ENCODE measurements at places on chromosomes 3 and 15.

DNA sequence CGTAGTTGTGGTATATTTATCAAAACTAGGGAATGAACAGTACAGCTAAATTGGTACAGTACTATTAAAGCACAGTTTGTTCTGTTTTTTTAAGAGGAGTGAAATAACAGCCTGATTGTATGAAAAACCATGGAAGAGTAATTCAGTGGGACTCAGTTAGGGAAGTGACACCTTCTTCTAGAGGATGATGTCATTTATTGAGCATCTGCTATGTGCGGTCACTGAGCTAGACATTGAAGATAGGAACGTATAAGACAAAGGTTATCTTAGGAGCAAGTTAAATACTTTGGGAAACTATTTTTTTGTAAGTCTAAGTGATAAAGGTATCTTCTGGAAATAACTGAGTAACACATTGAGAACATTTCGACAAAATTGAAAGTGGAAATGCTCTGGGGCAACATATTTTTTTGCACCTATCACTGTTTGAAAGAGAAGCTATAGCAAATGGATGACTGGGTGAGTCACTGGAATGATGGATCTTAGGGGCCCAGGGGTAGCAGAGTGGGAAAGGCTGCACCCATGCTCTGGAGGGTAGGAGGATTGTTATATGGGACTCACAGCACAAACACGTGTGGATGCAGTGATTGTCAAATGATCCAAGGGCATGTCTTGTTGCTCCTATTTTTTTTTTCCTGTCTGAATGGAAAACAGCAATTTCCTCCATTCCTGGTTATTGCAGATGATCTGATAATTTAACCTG lies 43.0 kb downstream of the OXNAD1 start:
- DNase-seq, result no peak

- no peak for DNase-seq
Measured at GRCh38 chr3:51295625-51296024, 89.5 kb upstream of the MANF start.

DNA sequence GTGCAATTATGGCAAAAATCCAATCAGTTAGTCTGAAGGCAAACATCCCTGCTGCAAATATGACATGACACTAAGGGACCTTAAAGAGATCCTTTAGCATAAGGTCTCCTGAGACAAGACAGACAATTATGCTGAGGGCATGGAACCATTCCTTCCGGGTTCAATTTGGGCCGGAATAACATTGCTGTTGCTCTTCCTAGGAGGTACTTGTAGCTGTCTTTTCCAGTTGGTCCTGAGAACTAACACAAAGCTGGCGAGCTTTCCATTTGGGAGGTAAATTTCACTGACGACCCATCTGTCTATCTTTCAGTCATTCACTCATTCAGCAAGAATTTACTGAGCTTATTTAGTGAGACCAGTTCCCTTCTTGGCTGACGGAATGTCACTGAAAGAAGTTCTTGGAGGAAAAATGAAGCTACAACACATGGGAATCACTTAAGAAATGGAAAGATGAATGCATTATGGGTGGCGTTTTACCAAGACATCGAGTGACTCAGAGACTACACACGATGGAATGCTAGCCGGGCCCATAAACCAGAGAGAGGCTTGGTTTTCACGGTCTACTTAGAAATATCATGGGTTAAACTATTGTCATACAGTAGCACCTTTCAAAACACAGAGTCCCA lies 215.5 kb downstream of the PDZRN3 start:
- no peak for DNase-seq

- no peak for DNase-seq
Measured at GRCh38 chr3:144843099-144843498, 871.5 kb downstream of the DIPK2A start.

DNA sequence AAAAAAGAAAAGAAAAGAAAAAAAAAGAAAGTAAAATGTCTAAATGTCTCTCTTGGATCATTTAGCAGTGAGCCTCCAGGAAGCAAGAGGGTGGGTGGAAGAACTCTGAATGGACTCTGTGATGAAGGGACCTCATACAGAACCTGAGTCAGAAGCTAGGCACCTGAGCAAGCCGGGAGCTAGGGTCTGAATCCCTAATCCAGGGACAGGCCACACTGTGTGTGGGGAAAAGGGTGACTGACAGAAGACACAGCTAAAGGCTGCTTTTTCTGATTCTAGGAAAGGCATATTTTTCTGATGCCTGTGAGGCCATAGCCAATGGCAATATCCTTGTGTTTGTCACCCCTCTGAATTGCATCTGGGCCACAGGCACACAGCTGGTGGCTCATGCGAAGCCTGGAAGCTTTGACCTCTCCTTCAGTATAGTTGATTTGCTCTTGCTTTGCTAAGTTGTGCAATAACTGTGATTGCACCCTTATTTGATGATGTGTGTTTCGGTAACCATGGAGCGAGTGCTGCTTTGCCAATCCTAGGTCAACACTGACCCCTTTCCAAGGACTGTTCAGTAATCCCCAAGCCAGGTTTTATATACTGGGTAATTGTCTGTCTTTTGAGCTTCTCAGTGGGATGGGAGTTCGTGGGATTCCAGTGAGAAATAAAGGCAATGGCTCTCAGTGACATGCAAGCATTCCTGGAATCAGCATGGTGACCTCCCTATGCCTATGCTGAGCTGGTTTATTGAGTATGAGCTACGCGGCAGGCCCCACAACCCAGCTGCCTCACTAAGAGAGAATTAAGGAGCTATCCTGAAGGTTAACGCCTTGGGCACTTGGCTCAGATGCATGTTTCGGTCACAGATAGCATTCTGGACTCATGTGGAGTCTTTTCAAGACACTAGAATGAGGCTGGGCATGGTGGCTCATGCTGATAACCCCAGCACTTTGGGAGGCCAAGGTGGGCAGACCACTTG lies 49.0 kb upstream of the OSBPL11 start:
- DNase-seq, result no peak

GRCh38 chr3:143478115-143478693 lies 358.6 kb downstream of the CHST2 start:
- no peak for DNase-seq

GRCh38 chr3:129602730-129603560 lies 3.5 kb downstream of the PLXND1 start:
- no peak for DNase-seq

- no peak for DNase-seq
Measured at GRCh38 chr3:46576879-46577278, 10.8 kb upstream of the LRRC2 start.

GRCh38 chr3:149015393-149015792 lies 24.1 kb downstream of the GYG1 start:
- no peak for DNase-seq

All from NCI-H510A treated with DMSO at 0.1 percent for 48 hours (cell line).